NCI-H2081 treated with DMSO at 0.1 percent for 48 hours (cell line): ENCODE measurements at places on chromosomes 16 and 17.

- no peak for DNase-seq
These were observed 243.2 kb upstream of the GSE1 start for GRCh38 chr16:85369741-85370528.

DNA sequence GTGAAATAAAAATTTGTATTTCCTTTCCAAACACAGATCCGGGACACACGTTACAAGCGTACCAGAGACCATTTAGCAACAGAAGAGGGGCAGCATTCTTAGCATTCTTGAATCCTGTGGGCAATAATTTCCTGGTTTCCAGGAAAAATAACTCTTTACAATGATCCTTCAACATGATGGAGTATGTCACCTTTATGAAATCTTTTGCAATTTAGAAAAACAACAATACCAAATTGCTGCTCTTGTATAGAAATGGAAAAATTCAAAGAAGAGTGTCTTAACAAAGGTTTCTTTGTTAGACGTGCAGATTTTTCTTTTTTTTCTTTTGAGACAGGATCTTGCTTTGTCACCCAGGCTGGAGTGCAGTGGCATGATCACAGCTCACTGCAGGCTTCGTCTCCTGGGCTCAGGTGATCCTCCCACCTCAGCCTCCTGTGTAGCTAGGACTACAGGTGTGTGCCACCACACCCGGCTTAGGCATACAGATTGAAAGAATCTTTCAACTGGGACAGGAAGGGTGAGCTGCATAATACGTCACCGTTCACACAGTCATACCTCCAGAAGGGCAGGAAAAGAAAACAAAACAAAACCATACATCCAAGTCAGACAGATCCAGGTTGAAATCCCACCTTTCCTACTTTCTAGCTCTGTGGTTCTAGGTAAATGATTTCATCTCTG, 10.8 kb upstream of the GCSH start:
- DNase-seq = no peak

DNA sequence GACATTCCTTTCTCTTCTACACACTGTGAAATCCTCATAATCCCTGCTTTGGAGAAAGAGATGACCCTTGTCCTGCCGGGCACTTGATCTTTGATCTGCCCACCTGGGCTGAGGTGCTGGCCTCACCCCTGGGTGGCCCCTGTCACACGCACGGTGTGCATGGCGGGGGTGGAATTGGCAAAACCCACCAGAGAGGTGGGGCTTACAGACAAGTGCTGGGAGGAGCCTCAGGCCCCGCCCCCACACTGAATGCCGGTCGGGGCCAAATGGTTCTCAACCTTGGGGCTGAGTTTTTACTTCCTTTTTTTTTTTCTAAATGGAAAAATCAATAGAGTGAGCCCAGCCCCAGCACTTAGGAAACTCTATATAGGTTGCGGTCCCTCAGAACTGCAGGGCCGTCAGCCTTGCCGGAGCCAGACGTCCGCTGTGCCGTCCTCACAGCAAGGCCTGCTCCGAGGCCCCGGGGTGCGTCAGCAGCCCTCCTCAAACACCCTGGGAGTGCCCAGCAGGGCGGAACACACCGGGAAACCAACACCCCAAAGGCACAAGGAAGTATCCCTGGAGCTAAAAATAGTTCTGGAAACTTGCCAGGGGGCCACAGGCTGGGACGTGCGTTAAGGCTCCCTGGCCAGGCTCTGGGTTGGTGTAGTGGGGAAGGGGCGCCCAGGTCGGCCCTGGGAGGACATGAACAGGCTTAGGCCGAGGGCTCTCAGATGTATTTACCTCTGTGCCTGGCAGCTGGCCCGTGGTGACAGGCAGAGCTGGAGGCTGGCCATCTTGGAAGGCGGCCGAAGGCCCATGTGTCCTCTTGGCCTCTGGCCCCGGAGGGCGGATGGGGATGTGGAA, 11.0 kb downstream of the GPRC5C start:
- DNase-seq = no peak

- no peak for DNase-seq
These were observed 14.7 kb downstream of the AIPL1 start for GRCh38 chr17:6420173-6420641.

DNA sequence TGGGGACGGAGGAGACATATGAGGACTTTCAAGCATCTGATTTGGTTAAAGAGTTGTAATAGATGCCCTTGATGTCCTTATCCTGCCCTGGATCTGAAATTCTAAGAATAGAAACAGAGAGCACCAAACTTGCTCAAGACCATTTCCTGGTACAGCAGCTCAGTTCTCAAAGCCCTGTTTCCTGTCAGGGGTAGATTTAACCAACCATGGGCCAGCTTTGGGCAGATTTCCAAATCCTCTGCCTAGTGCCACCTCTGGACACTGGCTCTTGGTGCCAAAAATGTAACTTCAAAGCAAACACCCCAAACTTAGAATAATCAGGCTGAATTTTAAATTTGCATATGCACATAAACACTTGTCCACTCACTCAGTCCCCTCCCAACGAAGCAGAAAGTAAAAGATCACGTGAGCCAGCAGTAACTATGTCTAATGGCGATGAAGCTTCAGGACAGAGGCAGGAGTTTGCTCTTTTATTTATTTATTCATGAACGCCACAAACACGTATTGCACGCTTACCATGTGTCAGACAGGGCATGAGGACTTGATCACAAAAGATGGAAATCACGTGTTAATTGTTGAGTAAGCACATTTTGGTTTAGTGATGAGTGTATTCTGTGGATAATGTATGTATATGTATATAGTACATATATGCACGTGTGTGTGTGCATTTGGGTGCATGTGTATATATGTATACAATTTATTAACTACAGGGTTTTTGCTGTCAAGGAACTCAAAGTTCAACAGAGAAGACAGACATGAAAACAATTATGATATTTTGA, 23.1 kb upstream of the SDK2 start:
- no peak for DNase-seq

GRCh38 chr17:49554694-49555494, 20.8 kb upstream of the NXPH3 start:
- no peak for DNase-seq

DNA sequence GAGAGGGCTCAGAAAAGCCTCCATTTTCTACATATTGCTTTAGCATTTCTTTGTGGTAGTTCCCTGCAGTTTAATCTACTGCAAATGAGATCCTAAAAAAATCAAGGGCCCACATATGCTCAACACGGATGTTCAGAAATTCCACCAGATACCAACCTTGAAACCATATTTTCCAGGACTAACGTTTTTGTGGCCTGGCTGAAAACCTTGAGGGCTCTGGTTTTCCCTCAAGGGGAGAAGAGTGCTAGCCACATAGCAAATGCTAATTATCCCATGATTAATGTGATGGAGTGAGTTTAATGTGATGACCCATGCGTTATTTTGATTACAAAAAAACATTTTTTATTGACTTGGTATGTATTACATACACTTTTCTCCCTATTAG, 68.9 kb downstream of the SNX11 start:
- no peak for DNase-seq

GRCh38 chr17:7704601-7705268, at the start of gene EFNB3:
Gene EFNB3 (plus strand): TSS chr17:7705202. CDS start chr17:7705599, 397 bp downstream.
- DNase-seq = no peak
